Activated CD8-positive, alpha-beta T cell treated with anti-CD3 and anti-CD28 coated beads, Interleukin-2, amount 10 ng/mL, durations not matched to agents 7 days and 5 days (primary cell): ENCODE measurements at places on chromosomes 3 and 15. TPM values are rescaled to one million over a fixed set of nuclear protein-coding genes. Genes with fewer than 3 reads are reported as not detected.

DNA sequence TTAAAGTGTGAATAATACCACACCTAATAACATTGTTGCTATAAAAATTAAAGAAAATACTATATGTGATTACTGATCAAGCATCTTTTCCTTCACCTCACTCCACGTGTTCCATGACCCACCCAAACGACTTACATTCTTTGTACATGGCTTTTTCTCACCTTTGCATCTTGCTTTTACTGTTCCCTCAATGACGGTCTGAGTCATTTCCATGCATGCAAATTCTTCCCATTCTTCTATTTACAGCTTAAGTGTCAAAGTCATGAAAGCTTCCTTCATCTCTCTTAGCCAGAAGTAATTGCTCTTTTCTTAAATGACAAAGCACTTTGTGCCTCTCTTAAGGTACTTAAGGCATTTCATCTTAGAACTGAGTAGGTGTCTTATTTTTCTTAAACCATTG, 64.0 kb downstream of the GREM1 start:
- no peak overlapping the region for H3K27ac ChIP-seq
- no peak for DNase-seq
- H3K4me1 ChIP-seq = no peaks in the 10 kb centered on the region

- no peak overlapping the region for H3K4me3 ChIP-seq
- H3K4me1 ChIP-seq = no peaks in the 10 kb centered on the region
- no peaks in the 10 kb centered on the region for H3K36me3 ChIP-seq
- no peak for DNase-seq
Measured at GRCh38 chr3:3851621-3852323, 52.5 kb downstream of the LRRN1 start.

ASB14 gene
- not detected for total RNA-seq

EXD1 gene
- not detected for total RNA-seq
